ENCODE measurements at places on chromosomes 3 and 15.

- no peak for DNase-seq
Measured at GRCh38 chr15:44064706-44065105, 130.4 kb downstream of the FRMD5 start.

DNA sequence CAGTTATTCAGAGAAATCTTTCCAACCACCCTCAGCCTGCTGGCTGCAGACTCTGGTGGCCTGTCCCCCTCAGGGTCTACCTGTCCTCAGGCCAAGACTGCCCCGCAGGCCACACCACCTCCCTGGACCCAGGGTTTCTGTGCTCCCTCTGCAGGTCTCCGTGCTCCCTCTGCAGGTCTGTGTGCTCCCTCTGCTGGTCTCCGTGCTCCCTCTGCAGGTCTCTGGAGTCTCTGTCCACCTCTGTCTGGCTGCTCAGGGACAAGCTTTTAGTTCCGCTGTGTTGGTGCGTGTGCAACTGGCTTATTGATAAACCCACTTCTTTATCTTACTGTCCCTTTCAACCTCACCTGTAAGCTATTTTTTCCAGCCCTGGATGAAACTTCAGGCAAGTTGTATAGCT is 30.1 kb downstream of the BDH1 start:
- DNase-seq, result no peak

DNA sequence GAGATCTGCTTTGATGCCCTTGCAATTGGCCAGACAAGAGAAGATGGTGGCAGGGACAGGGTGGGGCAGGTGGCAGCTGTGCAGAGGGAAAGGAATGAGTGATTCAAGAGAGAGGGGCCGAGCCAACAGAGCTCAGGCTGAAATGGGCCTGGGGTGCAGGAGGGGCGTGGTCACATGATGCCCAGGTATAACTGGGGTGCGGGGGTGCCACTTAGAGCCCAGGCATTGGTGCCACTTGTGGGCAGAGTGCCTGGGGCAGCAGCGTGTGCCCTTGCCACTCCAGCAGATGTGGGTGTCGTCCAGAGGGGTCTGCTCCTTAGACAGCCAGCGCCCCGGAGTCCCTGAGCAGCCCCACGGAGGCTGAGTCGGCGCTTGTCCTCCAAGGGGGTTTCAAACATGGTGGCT is 88.7 kb downstream of the PLXNA1 start:
- no peak for DNase-seq

DNA sequence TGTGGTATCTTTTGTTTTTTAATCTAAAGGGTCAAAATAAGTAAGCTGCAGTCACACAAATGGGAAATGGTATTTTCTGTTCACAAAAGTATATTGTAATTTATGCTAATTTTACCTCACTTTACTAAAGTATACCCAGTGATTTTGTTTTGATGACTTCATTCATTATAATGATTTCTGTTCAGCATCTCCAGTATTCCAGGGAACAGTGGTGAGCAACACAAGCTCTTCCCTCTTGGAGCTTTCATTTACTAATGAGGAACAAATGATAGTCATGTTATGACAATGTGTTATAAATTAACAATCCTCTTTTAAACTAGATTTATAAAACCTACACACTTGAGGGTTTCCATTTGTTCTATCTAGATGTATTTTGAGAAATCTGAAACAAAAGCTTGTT is 20.5 kb upstream of the EIF3J start:
- DNase-seq, result no peak

DNA sequence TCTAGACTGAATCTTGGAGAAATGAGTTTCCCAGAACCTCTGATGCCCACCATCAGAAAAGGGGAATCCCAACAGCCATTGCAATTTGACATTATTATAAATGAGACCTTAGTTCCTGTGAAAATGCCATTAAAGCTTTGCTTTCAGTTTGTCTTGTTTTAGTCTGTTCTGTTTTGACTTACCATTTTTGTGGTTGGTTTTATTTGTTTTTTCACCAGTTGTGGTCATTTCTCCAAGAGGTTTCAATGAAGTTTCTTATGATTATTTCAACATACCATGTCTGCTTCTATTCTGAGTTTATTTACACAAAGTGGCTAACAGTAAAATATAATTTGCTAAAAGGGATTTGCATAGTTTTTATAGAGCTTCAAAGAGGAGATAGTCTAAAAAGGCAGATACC is 175.0 kb upstream of the MCTP2 start:
- no peak for DNase-seq

DNA sequence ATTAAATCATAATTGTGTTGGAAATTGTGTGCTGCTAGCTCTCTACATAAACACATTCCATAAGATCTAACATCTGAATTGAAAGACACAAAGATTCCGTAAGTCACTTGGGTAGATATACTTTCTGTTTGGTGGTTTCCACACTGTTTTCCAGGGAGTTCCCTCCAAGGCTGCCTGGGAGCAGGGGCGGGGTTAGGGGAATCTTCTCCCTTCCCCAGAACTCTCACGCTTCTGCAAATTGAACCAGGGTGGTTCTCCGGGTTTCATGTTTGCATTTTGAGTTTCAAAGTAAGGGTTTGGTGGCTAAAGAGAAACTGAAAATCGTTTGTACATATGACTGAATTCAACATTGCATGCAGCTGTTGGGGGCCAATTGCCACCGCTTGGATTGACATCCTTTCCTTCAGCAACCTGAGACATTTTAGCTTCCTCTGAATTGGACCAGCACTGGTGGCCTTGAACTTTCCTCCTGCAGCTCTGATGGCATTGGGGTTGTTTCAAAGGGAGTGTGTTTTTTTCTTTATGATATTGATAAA is 192.7 kb upstream of the FEZF2 start:
- no peak for DNase-seq

DNA sequence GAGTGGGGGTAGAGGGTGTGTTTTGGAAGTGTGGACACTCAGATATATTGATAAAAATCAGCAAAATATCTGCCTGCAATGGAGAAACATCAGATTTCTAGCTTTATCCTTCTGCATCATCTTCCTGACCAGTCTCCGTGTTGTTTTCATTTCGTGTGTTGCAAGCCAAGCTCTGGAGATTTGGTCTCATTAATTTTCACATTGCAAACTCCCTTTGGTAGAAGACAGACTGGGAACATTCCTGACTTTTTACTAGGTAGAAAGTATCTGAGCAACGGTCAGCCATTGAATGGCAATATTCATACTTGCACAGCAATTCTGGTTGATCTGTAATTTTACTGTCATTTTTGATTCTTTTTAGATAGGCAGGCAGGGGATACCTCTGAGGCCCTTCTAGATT is 30.4 kb downstream of the FSTL1 start:
- DNase-seq, result no peak

GRCh38 chr3:196128172-196128843 is 46.4 kb upstream of the TFRC start:
- no peak for DNase-seq

GRCh38 chr15:55969582-55969981 is 23.8 kb downstream of the NEDD4 start:
- no peak for DNase-seq

DNA sequence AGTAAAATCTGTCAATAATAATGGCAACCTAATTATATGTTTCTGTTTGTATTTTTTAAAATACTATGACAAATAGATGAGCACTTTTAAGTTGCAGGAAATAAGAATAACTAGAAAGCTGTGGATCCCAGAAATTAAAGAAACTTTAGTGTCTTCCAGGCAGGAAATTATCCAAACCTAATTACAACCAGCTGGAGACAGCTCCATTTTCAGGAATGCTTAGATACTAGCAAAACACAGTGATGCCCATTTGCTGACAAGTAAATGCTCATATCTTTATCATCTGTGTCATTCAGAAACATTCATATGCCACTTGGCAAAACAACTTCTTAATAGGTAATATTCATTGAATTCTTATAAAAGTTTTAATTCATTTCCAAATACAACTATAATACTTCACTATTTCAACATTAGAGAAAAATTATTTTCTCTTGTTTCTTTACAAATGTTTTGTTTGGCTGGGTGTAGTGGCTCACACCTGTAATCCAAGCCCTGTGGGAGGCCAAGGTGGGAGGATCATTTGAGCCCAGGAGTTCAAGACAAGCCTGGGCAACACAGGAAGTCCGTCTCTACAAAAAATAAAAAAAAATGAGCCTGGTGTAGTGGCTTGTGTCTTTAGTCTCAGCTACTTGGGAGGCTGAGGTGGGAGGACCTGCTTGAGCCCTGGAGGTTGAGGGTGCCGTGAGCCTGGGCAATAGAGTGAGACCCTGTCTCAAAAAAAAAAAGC is 169.1 kb upstream of the TSPAN3 start:
- DNase-seq, result no peak

DNA sequence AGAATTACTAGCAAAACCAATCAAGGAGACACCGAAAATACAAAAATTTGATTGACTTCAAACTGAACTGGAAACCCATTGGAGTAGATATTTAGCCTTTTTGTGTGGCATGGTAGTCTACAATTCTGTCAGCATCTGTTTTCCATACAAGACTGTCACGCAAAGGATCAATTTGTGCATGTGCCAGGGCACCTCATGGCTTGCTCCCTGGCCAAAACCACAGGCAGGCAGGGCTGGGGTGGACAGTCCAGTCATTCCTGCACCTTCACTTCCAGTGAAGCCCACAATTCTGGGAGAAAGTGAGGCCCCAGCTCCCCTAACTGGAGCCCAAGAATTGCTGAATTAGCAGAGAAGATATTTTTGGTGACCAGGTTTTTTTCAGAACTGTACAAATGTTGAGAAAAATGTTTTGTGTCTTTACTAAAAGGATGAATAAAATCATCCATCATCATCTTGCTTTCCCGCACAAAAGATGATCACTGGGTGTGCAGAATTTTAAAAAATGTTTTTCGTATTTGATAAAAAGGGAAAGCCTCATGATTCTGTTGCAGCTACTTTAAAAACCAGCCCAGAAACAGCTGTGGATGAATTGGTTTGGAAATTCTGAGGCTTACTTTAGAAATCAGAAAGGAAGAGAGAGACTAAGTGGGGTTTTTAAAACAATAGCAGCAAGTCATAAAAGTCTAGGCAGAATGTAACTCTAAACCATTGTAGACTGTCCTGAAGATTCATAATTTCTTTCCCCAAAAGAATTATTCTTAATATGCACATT is 86.4 kb downstream of the PCCB start:
- DNase-seq, result no peak

GRCh38 chr15:92097474-92098178 is 244.1 kb downstream of the SLCO3A1 start:
- peak; percentile 7 for DNase-seq

DNA sequence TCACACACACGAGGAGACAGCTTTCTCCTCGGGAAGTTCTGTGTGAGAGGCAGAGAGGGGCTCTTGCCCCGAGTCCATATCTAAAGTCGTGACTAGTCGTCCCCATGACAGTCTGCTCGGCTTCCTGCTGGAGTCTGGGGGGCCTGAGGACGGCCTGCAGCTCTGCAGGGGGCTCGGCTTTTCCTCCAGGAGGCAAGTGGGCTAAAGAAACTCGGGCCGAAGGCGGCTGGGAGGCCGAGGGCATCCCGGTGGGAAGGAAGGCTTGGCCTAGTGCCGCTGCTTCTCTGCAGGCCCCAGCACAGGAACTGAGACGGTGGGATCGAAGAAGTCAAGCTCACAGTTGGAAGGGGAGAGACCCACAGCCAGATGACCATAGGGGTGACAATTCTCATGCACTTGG is 25.4 kb upstream of the PIGZ start:
- no peak for DNase-seq

DNA sequence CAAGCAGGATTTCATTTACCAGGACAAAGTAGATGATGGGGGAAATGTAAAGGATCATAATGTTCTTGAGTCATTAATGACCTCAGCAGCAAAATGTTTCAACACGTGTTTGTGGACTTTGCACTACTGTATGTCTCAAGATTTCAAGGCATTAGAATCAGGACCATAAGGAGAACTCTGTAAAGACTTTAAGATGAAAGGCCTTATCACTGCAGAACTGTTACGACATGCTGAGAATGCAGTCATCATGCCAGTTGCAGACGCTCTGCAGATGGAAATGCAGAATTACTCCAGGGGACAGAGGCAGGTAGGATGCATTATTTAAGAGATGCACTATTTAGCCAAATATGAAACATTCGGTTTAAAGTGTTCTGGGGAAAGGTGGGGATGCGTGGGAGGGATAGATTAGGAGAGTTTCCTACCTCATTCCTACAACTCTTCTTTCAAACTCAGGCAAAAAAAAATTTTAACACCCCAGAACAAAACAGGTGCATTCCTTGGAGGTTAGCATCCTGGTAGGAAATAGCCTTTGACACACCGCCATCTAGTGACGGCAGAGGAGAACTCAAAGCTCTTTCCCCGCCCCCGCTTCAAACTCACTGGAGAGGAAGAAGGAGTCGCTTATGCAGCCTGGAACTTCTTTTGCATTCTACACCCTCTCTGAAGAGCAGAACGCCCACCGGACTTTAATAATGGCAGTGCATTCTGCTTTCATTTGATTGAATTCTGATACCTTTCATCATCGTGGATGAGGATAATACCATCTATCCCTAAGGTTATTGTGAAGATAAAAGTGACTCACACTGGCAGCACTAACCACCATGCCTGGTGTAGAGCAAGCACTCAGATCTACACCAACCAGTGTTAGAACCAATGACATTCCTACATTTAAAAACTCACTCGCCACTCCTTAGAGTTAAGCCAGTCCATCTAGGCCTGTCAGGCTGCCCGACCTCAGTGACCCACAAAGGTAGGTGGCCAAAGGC is 43.1 kb upstream of the TOPAZ1 start:
- peak; percentile 28 for DNase-seq

DNA sequence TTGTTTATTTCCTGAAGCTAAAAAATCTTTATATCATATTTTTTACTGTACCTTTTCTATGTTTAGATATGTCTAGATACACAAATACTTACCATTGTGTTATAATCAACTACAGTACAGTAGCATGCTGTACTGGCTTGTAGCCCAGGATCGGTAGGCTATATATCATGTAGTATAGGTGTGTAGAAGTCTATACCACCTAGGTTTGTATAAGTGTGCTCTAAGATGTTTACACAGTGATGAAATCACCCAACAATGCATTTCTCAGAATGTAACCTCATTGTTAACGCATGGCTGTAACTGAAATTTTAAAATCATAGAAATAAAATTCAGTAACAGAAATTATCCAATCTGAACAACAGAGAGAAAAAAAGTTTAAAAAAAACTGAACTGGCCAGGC is 43.2 kb downstream of the EIF3J start:
- DNase-seq, result no peak

DNA sequence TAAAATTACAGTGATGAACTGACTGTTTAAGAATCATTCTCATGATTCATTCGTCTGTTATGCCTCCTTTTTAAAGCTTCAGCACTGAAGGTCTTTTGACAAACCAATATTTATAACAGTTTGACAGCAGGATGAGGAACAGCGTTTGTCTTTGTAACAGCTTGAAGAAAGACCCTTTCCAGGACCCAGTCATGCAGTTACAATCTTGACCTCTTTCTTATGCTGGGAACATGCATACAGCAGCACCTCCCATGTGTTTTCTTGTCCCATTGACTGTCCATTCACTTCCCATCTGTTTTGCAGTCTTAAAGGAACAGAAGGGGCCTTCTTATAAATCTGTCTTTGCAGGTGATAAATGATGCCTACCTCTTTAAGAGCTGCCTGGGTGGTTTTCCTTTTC is 87.2 kb downstream of the OPA1 start:
- no peak for DNase-seq

- no peak for DNase-seq
Measured at GRCh38 chr3:192834428-192834827, 83.2 kb downstream of the MB21D2 start.

Data from stimulated activated CD4-positive, alpha-beta T cell treated with anti-CD3 and anti-CD28 coated beads, Interleukin-1b, Interleukin-23, amount 100 ng/mL, for 1 hour (primary cell).